ENCODE measurements at places on chromosomes 5 and 9.

- no peak for DNase-seq
These were observed 173.8 kb upstream of the SLC30A5 start for GRCh38 chr5:68919988-68920490.

GRCh38 chr9:79694676-79695400, 123.1 kb downstream of the TLE4 start:
- no peak for DNase-seq

DNA sequence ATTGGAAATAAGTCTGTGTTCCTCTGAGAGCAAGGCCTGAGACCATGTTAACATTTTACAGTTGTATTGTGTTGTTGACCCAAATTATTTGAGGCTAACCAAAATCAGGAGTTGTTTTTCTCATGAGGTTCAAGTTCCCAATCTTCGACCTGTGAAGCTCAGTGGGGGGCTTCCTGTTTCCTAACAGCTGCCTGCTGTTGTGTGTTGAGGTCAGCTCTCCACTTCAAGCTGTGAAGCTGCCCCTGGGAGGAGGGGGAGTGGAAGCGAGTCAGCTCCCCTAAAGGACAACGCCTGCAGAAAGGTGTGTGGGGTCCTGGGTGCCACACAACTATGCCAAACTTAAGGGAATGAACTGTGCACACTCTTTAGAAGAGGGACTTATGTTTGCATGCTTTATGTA, 295.5 kb downstream of the IRX1 start:
- DNase-seq: no peak

DNA sequence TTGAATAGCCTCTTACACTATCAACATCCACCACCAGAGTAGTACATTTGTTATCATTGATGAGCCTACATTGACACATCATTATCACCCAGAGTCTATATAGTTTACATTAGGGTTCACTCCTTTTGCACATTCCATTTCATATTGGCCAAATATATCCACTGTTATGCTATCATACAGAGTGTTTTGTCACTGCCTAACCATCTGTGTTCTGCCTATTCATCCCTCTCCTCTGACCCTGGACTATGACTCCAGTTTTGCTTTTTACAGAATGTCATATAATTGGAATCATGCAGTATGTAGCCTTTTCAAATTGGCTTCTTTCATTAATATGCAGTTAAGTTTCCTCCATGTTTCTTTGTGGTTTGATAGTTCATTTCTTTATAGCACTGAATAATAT, 904.7 kb downstream of the TLE1 start:
- DNase-seq: no peak

GRCh38 chr9:33924978-33925797, 108.2 kb downstream of the UBE2R2 start:
- no peak for DNase-seq

DNA sequence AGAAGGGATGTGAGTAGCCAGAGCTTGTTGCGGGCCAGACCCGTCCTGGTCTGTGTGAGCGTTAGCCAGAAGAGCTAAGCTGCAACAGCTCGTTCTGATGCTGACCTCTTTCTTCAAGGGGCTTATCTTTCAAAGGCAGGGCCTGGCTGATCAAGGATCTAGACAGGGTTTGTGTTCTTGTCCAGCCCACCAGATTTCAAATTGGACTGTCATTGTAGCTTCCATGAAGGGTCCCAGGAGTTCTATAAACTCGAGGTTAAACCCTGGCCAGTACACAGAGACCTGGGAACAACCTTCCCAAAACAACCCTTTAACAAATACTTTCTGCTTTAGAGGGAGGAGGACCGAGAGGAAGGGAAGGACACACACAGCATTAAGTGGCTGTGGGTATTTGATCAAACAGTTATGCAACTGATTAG, 153.0 kb upstream of the TUT7 start:
- no peak for DNase-seq

GRCh38 chr5:73672132-73672531, 46.1 kb downstream of the ARHGEF28 start:
- no peak for DNase-seq

- no peak for DNase-seq
These were observed 95.0 kb upstream of the DAP start for GRCh38 chr5:10856071-10856470.

DNA sequence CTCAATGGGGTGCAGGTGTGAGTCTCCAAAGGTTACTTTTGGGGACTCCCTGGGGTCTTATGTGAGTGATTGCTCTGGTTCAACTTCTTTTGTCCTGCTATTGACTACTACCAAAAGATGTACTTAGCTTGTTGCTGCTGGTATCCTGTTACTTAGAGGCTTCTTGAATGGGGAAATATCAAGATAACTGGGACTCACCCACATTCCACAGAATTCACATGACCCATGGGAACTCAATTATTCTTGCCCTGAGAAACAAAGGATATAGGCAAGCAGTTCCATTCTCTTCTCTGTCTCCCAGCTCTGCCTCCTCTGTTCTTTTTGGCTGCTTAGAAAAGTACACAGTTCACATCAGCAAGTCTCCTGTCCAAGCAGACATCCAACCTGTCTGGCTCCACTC, 105.9 kb downstream of the UNC13B start:
- DNase-seq: no peak

GRCh38 chr5:91607675-91608074, 224.6 kb upstream of the ARRDC3 start:
- DNase-seq: no peak

DNA sequence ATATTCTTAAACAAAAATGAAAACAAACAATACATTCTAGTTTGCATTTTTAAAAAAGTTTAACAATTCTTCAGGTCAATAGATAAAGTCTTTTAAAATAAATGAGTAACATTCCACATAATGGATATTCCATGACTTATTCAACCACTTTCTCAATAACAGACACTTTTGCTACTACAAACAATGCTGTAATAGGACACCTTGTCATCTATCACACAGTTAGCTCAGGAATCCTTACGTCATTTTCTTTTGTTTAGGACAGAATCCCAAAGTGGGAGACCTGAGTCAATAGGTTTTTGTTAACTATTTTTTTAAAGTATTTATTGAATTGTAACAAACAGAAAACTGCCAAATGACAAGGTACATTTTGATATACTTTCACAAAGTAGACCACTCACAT, 72.5 kb downstream of the CEP120 start:
- DNase-seq: no peak
